ENCODE measurements at places on chromosomes 1 and 21. TPM values are rescaled to one million over a fixed set of nuclear protein-coding genes. Genes with fewer than 3 reads are reported as not detected.

FAM131C gene
- 16.5 TPM for total RNA-seq

SPATA17 gene
- 3.0 TPM for total RNA-seq

RORC gene
- total RNA-seq = not detected

LCE3C gene
- not detected for total RNA-seq

TAF13 gene
- 25.3 TPM for total RNA-seq

USP1 gene
- 30.4 TPM for total RNA-seq

C8A gene
- not detected for total RNA-seq

HHAT gene
- total RNA-seq = 2.0 TPM

WNT9A gene
- 6.9 TPM for total RNA-seq

C1orf116 gene
- 2.6 TPM for total RNA-seq

TEX38 gene
- not detected for total RNA-seq

PRKAA2 gene
- 2.6 TPM for total RNA-seq

GBP7 gene
- not detected for total RNA-seq

ILDR2 gene
- total RNA-seq = 0.14 TPM

UTS2 gene
- not detected for total RNA-seq

MAP3K21 gene
- 12.0 TPM for total RNA-seq

OR10J1 gene
- total RNA-seq = not detected

SIKE1 gene
- total RNA-seq = 16.1 TPM

CR2 gene
- not detected for total RNA-seq

DIPK1A gene
- 8.7 TPM for total RNA-seq

TP73 gene
- 0.62 TPM for total RNA-seq

LDLRAD1 gene
- total RNA-seq = not detected

PLXNA2 gene
- 0.87 TPM for total RNA-seq

RNPEP gene
- total RNA-seq = 93.7 TPM

WNT3A gene
- total RNA-seq = 0.02 TPM

CDC42BPA gene
- total RNA-seq = 12.5 TPM

CFHR2 gene
- total RNA-seq = not detected

PSMB2 gene
- 104 TPM for total RNA-seq

PDE9A gene
- total RNA-seq = 1.1 TPM

SLAMF6 gene
- total RNA-seq = not detected

RIMKLA gene
- 0.70 TPM for total RNA-seq

TCP10L gene
- total RNA-seq = 0.45 TPM

IL23R gene
- not detected for total RNA-seq

LCE2C gene
- total RNA-seq = not detected

ARHGEF16 gene
- 3.2 TPM for total RNA-seq

COL11A1 gene
- total RNA-seq = 3.2 TPM

GORAB gene
- 8.6 TPM for total RNA-seq

ZYG11A gene
- 2.7 TPM for total RNA-seq

RPE65 gene
- total RNA-seq = not detected

SPATA21 gene
- total RNA-seq = 0.06 TPM

LRRN2 gene
- 13.7 TPM for total RNA-seq

RABGGTB gene
- total RNA-seq = 73.2 TPM

LCE1B gene
- total RNA-seq = not detected

NPPB gene
- not detected for total RNA-seq

DDR2 gene
- 0.67 TPM for total RNA-seq

RHD gene
- total RNA-seq = not detected

OLFML2B gene
- 0.35 TPM for total RNA-seq

LCE2B gene
- not detected for total RNA-seq

CD52 gene
- not detected for total RNA-seq

SYCP1 gene
- not detected for total RNA-seq

SELENBP1 gene
- total RNA-seq = 5.6 TPM

C1QB gene
- total RNA-seq = not detected

Measured in A549 treated with CpdA at 1 μM for 4 hours (cell line).